ENCODE measurements at places on chromosomes 4 and X.

DNA sequence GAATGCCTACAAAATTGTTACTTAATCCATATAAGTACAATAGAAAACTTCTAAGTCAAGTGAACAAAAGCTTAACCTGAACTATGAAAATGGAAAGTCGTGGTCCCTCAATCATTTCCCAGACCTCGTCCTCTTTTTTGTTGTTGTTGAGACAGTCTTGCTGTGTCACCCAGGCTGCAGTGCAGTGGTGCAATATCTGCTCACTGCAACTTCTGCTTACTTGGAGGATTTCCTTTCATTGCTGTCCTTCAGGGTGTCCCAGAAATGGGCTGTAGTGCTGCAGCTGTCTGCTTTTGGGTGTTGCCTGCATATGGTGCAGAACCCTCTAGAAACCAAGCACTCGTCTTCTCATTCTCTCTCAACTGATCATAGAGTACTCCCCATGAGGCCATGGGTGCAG, 75.0 kb upstream of the IL2 start:
- no peak for DNase-seq

DNA sequence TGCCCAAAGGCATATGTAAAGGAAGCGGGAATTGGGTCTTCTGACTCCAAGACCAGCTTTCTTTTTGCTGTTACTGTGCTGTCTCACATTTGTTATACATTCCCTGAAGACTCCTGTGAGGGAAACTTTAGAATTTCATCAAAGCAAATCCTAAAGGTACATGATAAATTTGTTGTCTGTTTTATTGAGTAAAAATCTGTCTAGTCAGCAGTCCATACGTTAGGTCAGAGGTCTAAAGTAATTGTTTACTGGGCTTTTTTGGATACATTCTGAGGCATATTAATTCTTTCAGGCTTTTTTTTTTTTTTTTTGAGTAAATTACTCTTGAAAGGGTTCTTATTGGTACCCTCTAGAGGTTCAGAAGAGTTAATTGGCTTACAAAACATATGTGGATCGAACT, 347.2 kb downstream of the RPA4 start:
- DNase-seq, result no peak

- DNase-seq, result no peak
Measured at GRCh38 chrX:130746709-130747342, 156.2 kb downstream of the ENOX2 start.

DNA sequence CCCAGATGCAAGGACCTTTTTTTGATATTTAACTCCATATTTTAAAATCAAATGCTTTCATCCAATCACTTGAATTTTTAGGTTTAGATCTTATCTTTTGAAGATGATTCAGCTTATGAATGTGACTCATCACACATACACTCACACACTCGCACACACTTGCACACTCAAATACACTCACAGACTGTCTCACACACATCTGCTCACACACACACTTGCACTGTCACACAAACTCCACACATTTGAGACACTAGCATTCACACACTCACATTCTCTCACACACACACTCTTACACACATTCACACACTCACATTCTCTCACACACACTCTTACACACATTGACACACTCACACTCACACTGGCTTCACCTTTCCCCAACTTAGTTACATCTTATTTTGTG, 37.8 kb downstream of the MAGEA1 start:
- DNase-seq, result no peak

DNA sequence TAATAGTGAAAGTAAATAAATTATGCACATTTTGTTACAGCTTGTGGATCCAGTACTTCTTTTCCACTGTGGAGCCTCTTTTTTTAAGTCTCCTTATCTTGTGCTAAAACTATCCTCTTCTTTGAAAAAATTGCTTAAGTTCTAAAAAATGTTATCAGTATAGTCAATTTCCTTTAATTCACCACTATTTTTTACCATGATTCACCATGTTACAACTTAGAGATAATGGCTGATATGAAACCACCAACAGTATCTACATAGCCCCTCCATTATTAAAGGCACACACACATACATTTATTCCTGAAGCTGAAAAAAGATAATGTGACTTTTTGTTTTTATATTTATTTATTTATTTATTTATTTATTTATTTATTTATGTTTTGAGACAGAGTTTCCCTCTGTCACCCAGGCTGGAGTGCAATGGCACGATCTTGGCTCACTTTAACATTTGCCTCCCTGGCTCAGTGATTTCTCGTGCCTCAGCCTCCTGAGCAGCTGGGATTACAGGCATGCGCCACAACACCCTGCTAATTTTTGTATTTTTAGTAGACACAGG, 243.2 kb downstream of the SPOCK3 start:
- DNase-seq, result no peak

- no peak for DNase-seq
Measured at GRCh38 chr4:138118270-138118669, 123.9 kb downstream of the SLC7A11 start.

- DNase-seq, result no peak
Measured at GRCh38 chrX:139297638-139298037, 232.9 kb upstream of the F9 start.

GRCh38 chr4:57023104-57023503, 44.4 kb downstream of the POLR2B start:
- no peak for DNase-seq

- no peak for DNase-seq
Measured at GRCh38 chrX:148917441-148917840, 417.0 kb downstream of the AFF2 start.

DNA sequence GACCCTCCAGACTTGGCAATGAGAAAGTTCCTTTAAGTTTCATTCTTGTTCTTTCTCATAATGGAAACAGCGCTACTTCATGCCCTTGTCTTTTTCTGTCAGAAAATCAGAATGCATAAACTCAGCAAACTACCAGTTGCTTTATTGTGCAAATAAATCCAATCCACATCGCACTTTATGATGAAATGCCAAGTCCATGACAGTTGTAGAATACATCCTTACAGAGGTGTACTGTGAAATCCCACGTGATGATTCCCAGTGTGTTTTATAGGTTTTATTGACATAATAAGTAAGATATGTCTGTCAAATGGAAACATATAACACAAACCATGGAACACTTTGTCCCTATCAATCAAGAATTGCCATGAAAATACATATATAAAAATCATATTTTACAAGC, 295.0 kb downstream of the PCDH7 start:
- no peak for DNase-seq

GRCh38 chr4:82394896-82395295, 21.1 kb upstream of the HNRNPD start:
- no peak for DNase-seq

- no peak for DNase-seq
Measured at GRCh38 chr4:73976716-73977115, 5.1 kb downstream of the PF4 start.

DNA sequence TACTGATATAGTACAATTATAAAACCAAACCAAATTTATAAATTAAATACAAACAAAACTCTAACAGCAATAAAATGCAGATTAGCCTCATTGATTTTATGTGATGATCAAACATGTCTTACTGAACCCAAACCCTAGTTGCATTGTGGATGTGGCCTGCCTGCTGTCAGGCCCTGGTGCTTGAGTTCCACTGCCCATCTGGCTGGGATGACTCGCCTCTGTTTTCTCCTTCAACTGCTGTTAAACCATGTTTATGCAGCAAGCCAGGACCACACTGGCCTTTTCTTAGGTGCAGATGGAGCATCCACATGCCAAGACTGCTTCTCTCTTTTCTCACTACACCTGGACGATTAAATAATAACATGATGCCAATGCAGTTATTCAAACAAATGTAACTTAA, 22.6 kb downstream of the NAP1L5 start:
- DNase-seq, result no peak

DNA sequence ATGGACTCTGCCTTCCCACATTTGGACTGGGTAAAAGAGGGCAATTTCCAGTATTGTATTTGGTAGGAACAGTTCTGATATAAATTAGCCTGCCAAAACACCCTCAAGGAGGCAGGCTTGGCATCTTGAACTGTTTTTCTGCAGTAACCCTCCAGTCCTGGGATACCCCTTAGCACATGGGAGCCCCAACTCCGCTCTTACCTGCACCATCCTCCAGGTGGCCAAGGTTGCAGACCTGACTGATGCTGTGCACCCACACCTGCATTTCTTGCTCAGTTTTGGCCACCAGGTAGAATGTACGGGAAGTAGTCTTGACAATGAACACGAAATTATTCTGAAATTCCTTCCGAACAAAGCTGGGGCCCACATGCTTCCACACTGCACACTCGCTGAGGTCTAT, 35.1 kb downstream of the GAB3 start:
- DNase-seq, result no peak

DNA sequence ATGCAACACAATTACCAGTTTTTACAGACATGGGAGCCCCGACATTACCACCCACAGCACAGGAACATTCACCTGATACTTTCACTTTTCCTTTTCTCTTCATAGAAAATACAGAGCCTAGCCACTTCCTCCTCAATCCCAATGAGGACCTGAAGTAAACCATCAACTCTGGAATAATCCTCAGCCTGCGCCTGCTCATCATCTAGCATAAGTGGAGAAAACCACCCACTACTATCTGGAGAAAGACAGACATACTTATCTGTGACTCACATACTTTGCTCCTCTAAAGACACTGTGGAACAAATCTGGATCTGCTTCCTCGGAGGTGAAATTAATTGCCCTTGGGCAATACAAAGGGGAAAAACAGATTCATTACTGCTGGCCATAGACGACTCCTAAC, 47.8 kb downstream of the ZCCHC13 start:
- no peak for DNase-seq

DNA sequence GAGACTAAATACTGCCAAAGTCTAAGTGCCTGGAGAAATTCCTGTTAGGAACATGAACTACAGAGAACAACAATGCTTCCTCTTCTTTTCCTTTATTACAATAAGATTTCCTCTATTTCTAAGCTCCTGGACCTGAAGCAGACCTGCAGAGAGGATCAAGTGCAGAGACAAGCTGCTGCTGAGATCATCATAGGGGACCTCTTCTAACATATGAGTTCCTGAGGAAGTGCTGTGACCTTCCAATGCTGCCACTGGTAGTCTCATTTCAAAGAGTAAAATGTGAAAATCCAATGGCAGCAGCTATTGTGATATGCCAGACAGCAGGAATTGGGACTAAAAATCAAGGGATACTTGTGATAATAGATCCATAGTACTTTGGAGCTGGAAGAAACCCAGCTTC, 28.0 kb downstream of the CCNG2 start:
- DNase-seq, result no peak

DNA sequence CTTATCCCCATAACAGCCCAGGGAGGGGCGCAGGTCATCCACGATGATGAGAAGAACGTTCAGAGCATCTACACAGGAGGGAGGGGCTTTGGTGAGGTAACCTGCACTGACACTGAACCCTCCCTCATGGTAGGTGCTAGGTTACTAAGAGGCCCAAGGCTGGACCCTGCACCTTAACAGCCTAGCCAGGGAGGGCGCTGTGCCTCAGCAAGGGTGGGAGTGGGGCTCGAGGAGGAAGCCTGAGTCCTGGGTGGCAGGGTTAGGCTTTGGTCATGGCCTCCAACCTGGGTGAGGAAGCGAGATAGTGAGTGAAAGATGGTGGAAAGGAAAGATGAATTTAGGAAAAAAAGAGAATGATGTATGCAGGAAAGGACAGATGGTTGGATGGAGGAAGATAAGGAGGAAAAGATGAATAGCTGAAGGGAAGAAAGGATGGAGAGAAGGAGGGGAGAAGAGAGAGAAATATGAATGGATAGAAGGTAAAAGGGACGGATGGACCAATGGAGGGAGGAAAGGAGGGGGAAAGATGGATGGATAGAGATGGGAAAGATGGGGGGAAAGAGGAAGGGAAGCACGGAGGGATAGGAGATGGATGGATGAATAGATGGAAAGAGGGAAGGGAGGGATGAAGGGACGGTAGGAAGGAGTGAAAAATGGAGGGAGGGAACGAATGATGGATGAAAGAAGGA, 736 bp downstream of the IDS start:
- no peak for DNase-seq

- no peak for DNase-seq
Measured at GRCh38 chrX:93319609-93320008, 353.8 kb downstream of the NAP1L3 start.

DNA sequence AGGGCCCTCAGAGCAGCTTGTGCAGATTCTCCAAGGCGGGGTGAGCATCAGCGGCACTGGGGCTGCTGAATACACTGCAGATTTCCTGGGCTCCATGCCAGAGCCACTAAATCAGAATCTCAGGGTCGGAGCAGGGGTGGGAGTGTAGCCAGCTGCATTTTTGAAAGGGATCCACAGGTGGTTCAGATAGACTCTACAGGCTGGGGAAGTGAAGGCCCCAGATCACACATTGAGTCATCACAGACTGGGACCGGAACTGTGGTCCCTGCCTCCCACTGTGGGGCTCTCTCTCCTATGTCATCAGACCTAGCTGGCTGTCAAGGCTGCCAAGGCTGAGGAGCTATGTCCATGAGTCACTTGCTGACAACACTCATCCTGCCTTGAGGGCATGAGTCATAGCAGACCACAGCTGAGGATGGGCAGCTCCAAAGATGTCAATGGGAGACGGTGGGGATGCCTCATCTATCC, 162.3 kb upstream of the MAMLD1 start:
- no peak for DNase-seq

All from esophagus squamous epithelium (tissue), 5 donors.